Hematopoietic multipotent progenitor cell treated with erythropoietin and hydrocortisone succinate and interleukin-3 and kit ligand, for 4 days (in vitro differentiated cells): ENCODE measurements at places on chromosomes 5 and 9.

- DNase-seq: no peak
Observed at GRCh38 chr9:94901019-94901363, 174.5 kb downstream of the AOPEP start.

GRCh38 chr9:4489562-4489918 is 728 bp upstream of the SLC1A1 start:
- DNase-seq: no peak

GRCh38 chr9:76537150-76537646 is 78.2 kb downstream of the GCNT1 start:
- DNase-seq: no peak

- DNase-seq: no peak
Observed at GRCh38 chr5:68296895-68297294, 81.3 kb downstream of the PIK3R1 start.

DNA sequence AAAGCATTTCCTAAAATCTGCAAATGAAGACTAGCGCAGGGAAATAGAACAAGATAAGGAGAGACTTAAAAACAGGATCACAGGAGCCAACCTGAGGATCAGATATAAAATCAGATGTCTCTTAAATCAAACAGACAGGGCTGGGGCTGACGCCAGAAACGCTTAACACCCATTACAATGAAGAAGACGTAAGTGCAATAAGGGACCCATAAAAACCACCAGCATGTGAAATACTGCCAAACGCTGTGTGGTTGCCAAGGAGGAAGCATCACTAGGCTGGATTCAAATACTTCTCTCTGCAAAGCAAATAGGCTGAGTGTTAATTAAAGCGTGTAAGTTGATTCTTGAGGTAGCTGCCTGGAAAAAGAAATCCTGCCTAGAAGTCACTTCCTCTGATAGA is 74.4 kb upstream of the ATP10B start:
- peak; percentile 42 for DNase-seq

DNA sequence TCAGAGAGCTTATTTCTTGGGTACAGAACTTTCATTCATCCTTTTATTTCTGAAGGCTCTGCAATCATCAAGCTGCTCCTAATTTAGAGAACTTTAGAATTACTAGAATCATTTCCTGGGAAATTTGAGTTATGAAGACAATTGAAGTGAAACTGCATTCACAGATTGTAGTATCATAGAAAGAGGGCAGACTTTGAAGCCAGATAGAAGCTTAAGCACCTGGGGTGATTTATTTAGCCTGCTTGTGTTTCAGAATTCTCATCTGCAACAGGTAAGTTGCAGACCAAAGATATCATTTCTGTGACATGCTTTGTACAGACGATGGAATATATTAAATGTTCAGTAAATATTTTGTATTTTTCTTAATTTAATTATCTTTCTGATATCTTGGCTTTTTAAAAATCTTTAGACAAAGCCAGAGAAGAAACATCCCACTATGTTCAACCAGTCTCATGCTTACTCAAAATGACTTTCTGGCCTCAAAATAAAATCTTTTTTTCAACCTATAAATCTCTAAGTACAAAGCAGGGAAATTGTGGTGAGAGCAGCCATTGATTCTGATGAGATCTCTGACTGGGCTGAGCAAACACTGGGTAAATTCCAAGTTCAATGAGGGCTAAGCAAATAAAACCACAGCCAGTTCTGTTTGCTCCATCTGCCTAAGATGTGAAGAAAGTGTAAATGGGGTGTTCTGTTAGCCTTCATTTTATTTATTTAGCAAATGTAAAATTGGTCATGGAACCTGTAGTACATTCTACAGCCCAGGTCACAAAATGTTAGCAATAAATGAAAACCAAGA is 264.7 kb upstream of the CCNG1 start:
- no peak for DNase-seq

DNA sequence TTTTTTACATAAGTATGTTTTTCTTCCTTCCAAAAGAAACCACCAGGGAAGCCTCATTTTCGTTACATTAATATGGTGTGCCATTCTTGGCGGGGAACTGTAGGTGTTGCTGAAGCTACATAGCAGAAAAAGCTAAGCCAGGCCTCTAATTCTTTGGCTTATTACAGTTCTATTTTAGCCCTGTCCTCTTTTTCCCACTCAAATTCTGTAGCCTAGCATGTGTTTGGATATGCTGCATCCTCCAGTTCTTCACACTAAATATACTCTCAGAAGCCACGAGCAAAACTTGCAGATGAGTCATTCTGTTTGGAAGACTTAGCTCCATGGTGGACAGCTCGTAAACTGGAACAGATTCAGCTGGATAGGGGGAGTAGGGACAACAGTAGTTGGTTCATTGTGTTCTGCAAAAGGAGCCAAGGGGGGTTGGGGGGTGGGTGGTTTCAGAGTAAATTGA is 369.4 kb downstream of the TMEM161B start:
- no peak for DNase-seq
